HepG2 (cell line): ENCODE measurements at places on chromosomes 2 and 18. TPM values are rescaled to one million over a fixed set of nuclear protein-coding genes. Genes with fewer than 3 reads are reported as not detected.

GRCh38 chr2:76197842-76198448, 487.2 kb upstream of the GCFC2 start:
- DNase-seq = peak; percentile 72

DNA sequence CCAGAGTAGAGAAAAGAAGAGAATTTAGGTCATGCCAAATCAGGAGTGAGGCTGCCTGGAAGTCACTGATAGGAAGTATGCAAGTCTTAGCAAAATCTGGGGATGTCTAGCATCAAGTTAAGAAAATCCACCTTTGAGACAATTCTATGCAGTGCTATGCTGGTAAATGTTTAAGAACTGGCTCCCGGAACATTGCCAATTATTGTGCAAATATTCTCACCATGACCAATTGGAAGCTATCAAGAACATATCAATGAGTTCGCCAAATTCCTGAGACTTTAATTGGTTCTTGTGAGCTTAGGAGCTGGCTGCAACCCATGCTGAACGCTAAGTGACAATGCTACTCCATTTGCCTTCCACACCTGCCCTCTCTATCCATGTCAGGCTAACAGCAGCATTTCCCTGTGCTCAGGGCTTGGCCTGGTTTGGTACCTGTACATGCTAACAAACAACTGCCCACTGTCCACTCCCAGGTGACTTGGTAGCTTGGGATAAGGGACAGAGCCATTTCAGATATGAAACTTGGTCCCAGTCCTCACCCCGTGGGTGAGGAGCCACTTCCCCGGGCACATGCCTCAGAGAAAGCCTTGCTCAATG, 172.9 kb upstream of the KLHL29 start:
- DNase-seq = no peak

GRCh38 chr18:76374330-76375281, 120.4 kb downstream of the ZNF516 start:
- no peak for DNase-seq

- no peak for DNase-seq
Measured at GRCh38 chr2:96916156-96916630, 46.3 kb upstream of the SEMA4C start.

DNA sequence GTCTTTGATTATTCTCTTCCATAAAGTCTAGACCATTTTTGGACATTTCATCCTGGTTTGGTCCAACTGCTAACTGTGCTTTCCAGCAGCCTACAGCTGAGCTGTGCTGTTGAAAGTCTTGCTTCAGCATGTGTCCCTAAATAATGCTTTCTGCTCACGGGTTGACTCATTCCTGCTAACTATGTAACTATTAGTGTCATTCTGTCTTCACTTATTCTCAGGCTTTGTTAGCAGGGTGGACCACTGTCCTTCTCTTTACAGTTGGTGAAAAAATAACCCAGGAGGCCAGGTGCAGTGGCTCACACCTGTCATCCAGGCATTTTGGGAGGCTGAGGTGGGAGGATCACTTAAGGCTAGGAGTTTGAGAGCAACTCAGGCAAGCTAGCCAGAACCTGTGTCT, 8.9 kb downstream of the ADAM23 start:
- no peak for DNase-seq

GRCh38 chr2:232014681-232015080, 53.2 kb downstream of the DIS3L2 start:
- no peak for DNase-seq

- no peak for DNase-seq
Measured at GRCh38 chr2:176085120-176085788, 1.5 kb upstream of the EVX2 start.

- DNase-seq = no peak
Measured at GRCh38 chr18:30081122-30081521, 961.4 kb downstream of the DSC3 start.

DNA sequence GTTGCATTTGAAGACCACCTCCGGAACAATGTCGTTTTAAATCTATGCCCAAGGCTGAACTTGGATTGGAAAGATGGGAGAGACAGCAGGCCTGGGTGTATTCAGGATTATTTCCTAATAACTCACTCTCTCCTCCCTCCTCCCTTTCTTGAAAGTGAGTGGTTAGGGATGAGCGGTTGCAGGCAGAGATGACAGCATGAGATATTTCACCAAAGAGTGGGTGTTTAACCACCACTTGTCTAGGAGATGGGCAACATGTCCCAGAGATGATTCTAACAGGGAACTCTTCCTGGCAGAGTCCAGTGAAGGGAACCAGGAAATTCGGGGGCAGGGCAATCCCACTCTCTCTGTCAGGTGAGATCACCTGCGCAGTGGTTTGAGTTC, 123.2 kb downstream of the KCTD1 start:
- no peak for DNase-seq

DNA sequence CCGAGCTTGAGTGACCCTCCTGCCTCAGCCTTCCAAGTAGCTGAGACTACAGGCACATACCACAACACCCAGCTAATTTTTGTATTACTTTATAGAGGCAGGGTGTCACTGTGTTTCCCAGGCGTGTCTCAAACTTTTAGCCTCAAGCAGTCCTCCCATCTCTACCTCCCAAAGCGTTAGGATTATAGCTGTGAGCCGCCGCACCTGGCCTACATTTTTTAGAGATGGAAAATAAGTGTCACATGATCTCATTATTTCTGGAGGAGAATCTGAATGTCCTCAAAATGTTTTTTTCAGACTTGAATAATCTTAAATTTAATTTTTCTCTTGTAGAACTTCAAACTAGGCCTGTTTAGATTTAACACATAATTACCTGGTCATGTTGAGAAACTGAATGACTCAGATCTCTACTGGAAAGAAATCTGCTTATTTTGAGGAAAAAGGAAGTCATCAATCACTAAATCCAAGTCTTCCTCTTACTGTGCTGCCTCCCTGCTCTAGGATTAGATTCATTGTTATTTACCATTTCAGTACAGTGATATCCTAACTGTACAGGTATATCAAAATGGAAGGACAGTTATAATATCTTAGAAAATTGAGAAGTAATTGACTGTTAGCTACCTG, 92.4 kb downstream of the COX7A2L start:
- no peak for DNase-seq

Gene KCNIP3
- total RNA-seq = not detected in 2 replicates

Gene FOXD4L1
- total RNA-seq = 0.14 and 0.29 TPM in 2 replicates

Gene SLC23A3
- total RNA-seq = 0.38 TPM in 1 of 2 replicates, not detected in the other
